Activated naive CD4-positive, alpha-beta T cell treated with anti-CD3 and anti-CD28 coated beads for 36 hours (primary cell): ENCODE measurements at places on chromosomes 2 and 18. TPM values are rescaled to one million over a fixed set of nuclear protein-coding genes. Genes with fewer than 3 reads are reported as not detected.
A peak's percentile ranks its signal among the peaks of the same experiment; 100 is the strongest.

Gene MEP1B
- not detected for total RNA-seq

Gene CRYBA2
- not detected for total RNA-seq

Gene PFN4
- 0.32 TPM for total RNA-seq

Gene CDH2
- total RNA-seq = not detected

Gene PRKAG3
- not detected for total RNA-seq

DNA sequence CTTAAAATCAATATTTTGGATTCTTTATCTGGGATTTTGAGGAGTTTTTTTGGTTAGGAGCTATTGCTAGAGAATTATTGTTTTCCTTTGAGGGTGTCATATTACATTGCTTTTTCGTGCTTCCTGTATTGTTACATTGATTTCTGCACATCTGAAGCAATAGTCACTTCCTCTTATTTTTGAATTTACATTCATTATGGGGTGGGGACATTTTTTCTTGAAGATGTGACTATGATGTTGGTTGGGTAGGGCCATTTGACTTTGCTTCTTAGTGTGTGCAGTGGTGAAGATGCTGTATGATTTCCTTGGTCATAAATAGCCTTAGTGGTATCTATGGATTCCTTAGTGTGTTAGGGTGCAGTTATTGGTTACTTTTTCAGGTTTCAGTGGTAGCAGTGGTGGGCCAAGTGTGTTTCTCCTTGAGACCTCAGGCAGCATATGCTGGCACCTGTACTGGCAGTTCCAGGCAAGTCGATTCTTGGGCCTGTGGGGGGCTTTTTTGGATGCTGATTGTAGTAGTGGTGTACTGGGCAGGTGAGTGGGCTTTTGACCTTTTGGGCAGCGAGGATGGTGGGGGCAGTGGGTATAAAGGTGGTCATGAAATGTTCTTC, 61.8 kb downstream of the ARHGAP25 start:
- peaks cover 51% of the 10 kb centered on the region for H3K36me3 ChIP-seq
- H3K27me3 ChIP-seq = no peaks in the 10 kb centered on the region

DNA sequence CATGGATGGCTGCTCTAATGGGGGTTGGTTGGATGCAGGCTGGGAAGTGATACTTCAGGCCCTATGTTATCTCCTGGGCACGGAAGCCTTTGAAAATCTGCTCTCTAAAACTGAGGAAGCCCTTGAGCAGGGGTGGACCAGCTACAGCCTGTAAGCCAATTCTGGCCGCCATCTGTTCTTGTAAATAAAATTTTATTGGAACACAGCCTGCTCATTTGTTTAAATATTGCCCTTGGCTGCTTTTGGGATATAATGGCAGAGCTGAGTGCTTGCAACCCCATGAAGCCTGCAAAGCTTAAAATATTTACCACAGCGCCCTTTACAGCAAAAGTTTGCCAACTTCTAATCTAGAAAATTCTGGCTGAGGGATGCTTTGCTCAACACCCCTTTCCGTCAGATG, 11.9 kb upstream of the IGFBP2 start:
- DNase-seq = no peak
- H3K4me3 ChIP-seq = no peak overlapping the region
- no peaks in the 10 kb centered on the region for H3K27me3 ChIP-seq
- H3K4me1 ChIP-seq = peaks cover 9% of the 10 kb centered on the region

GRCh38 chr2:239186516-239187357, 214.1 kb downstream of the HDAC4 start:
- peaks cover 4% of the 10 kb centered on the region for H3K4me1 ChIP-seq
- H3K4me3 ChIP-seq = no peak overlapping the region
- no peaks in the 10 kb centered on the region for H3K27me3 ChIP-seq
- peaks cover 26% of the 10 kb centered on the region for H3K36me3 ChIP-seq
- H3K27ac ChIP-seq = no peak overlapping the region

- no peaks in the 10 kb centered on the region for H3K4me1 ChIP-seq
- no peaks in the 10 kb centered on the region for H3K36me3 ChIP-seq
- H3K4me3 ChIP-seq = no peak overlapping the region
- H3K27ac ChIP-seq = no peak overlapping the region
- DNase-seq = no peak
These were observed 82.8 kb downstream of the GLI2 start for GRCh38 chr2:120818441-120818920.

GRCh38 chr2:33336036-33336625, 140.3 kb upstream of the RASGRP3 start:
- peaks cover 3% of the 10 kb centered on the region for H3K4me1 ChIP-seq
- H3K27ac ChIP-seq = no peak overlapping the region
- H3K27me3 ChIP-seq = peaks cover 14% of the 10 kb centered on the region
- DNase-seq = no peak
- no peaks in the 10 kb centered on the region for H3K36me3 ChIP-seq
- H3K4me3 ChIP-seq = no peak overlapping the region

DNA sequence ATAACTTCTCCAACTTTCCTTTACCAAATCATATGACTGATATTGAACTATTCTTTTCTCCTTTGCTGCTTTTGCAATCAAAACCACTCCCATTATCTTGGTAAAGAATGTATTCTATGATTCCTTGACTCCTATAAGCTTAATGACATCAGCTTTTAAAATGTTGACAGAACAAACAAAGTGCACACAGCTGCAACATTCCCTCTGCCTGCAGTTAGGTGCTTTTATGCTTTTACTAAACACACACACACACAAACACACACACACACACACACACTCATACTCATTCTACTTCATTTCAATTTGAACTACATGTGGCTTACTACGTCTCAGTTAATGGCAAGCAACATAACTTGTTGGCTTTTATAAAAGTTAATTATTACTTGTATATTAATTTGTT, 946.6 kb downstream of the DPP10 start:
- no peaks in the 10 kb centered on the region for H3K27me3 ChIP-seq
- DNase-seq = no peak
- no peaks in the 10 kb centered on the region for H3K36me3 ChIP-seq
- no peak overlapping the region for H3K4me3 ChIP-seq

DNA sequence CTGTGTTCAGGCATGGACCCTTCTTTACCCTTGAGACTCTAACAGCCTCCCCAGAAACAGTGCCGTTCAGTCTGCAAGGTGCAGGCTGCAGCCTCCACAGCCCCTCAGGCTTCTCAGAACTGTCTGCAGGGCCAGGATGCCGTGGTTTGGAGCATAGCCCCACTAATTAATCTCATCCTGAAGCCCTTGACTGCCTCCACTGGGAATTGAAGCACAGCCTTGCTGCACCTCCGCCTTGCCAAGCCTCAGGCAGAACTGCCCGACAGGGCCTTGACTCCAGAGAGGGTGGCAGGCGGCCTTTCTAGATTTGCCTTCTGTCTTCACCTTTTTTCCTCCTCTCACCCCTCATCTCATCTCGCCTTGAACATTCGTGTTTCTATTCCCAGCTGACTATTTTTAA, 119.8 kb downstream of the NRP2 start:
- no peak overlapping the region for H3K4me3 ChIP-seq
- no peaks in the 10 kb centered on the region for H3K4me1 ChIP-seq
- no peak overlapping the region for H3K27ac ChIP-seq
- no peaks in the 10 kb centered on the region for H3K36me3 ChIP-seq
- no peaks in the 10 kb centered on the region for H3K27me3 ChIP-seq

GRCh38 chr2:236679884-236680860, 110.5 kb downstream of the ACKR3 start:
- no peak for DNase-seq
- peaks cover 1% of the 10 kb centered on the region for H3K4me1 ChIP-seq
- H3K4me3 ChIP-seq = no peak overlapping the region
- peaks cover 14% of the 10 kb centered on the region for H3K27me3 ChIP-seq

DNA sequence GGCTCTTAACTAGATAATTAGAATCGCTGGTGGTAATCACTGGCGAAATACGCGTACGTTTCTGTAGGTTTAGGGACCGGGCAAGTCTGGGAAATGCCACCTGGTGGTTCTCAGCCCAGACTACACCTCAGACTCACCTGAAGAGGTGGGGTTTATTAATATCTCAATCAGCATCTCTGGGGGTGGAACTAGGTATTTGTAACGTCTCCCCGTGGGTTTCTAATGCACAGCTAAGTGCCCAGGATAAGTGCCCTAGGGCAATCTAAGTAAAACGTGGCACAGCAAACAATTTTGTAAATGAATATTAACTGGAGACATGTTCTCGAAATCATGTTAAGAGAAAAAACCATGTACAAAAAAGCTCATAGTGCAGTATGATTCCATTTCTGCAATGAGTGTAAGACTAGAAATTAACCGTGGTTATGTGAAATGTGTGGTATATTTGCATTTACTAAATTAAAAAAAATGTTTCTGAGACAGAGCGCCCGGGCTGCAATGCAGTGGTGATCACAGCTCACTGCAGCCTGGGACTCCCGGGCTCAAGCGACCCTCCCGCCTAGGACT, 760 bp upstream of the CNOT11 start:
- H3K4me1 ChIP-seq = peaks cover 38% of the 10 kb centered on the region
- H3K27me3 ChIP-seq = no peaks in the 10 kb centered on the region
- peaks cover 10% of the 10 kb centered on the region for H3K36me3 ChIP-seq
- H3K4me3 ChIP-seq = peak overlapping the region; percentile 98
